ENCODE measurements at places on chromosomes 7 and 10. TPM values are rescaled to one million over a fixed set of nuclear protein-coding genes. Genes with fewer than 3 reads are reported as not detected.

The MINDY3 gene
- total RNA-seq: 28.9 TPM

The FOXI2 gene
- not detected for total RNA-seq

The MRPS24 gene
- 233 TPM for total RNA-seq

The SH2B2 gene
- total RNA-seq: 3.1 TPM

The SFMBT2 gene
- total RNA-seq: 0.12 TPM

The RBP3 gene
- total RNA-seq: not detected

The MKX gene
- total RNA-seq: 40.8 TPM

The EPO gene
- total RNA-seq: not detected

The PPP1R17 gene
- not detected for total RNA-seq

The MYL10 gene
- total RNA-seq: not detected

The PDE1C gene
- total RNA-seq: 0.31 TPM

The HOXA10 gene
- 43.5 TPM for total RNA-seq

The CYP26A1 gene
- total RNA-seq: not detected

The MMD2 gene
- not detected for total RNA-seq

The TUBB8 gene
- total RNA-seq: not detected

The AEBP1 gene
- total RNA-seq: 79.0 TPM

The CD36 gene
- total RNA-seq: 2.3 TPM

The FAM241B gene
- total RNA-seq: not detected

The FIS1 gene
- total RNA-seq: 196 TPM

The GJD4 gene
- total RNA-seq: not detected

The CYCS gene
- total RNA-seq: 117 TPM

The NODAL gene
- not detected for total RNA-seq

The PNLIPRP3 gene
- not detected for total RNA-seq

All from HFFc6 (cell line).